ENCODE measurements at places on chromosomes 3 and 15.

DNA sequence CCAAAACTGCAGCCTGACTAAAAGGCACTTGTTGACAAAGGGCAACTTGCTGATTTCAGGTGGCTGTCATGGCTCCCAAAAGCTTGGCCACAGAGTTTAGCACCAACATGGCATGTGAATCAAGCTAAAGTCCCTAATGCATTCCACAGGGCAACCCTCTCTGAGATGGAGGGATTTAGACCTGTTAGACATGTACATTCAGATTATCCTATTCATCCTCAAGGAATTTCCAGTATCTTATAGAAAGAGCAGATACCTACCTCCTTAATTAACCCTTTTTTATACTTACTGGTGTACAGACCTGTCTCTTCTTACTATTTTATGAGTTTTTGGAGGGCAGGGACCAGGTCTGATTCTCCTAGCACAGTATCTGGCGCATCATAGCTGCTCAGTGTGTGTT lies 31.3 kb downstream of the ACP3 start:
- no peak for DNase-seq

DNA sequence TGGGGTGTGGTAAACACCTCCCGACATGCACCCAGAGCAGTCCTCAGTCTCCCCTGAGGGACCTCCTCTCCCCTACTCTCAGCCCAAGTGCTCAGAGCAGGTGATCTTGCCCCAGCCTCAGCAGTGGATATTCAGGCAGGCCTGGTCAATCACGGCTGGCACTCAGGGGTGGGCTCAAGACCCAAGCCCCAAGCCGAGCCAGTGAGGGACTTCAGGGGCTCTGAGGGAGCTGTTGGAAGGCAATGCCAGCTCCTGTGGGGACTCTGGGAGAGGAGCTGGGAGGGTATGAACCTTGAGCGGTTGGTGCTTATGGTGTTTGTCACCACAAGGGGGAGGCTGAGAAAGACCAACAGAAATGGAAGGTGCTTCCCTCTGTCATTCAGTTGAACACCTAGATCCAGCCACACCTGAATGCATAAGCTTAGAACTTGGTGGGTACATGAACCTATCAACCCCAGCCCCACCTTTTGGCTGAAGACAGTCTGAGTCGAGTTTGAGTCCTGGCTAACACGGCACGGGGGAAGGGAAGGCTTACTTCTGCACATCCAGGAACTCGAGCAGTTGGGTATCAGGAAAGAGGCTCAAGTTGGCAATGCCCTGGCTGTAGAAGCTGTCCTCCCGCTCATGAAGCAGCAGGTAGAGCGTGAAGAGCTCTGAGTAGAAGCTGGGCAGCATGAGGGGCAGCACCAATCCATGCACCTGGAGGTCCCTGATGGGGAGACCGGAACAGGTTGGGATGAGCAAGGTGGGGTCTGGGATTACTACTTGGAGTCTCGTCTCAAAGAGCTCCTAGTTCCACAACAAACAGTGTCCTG lies 19.2 kb downstream of the ALS2CL start:
- no peak for DNase-seq

DNA sequence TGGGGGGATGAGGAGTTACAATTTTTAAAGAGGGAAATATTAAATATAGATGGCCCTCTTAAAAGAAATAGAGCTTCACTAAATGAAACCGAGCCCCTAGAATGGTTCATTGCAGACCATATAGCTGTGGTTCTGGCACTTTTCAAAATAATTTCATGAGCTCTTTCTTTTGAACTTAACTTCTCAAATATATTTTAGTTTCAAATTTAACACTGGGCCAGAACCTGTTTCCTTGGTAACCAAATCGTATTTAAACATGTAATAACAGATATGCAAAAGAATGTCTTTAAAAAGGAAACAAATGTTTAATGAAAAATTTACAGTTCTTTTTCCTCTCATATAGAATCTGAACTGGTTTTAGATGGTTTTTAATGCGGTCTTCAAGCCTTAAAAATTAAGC lies 20.1 kb downstream of the ZBTB38 start:
- DNase-seq, result no peak

DNA sequence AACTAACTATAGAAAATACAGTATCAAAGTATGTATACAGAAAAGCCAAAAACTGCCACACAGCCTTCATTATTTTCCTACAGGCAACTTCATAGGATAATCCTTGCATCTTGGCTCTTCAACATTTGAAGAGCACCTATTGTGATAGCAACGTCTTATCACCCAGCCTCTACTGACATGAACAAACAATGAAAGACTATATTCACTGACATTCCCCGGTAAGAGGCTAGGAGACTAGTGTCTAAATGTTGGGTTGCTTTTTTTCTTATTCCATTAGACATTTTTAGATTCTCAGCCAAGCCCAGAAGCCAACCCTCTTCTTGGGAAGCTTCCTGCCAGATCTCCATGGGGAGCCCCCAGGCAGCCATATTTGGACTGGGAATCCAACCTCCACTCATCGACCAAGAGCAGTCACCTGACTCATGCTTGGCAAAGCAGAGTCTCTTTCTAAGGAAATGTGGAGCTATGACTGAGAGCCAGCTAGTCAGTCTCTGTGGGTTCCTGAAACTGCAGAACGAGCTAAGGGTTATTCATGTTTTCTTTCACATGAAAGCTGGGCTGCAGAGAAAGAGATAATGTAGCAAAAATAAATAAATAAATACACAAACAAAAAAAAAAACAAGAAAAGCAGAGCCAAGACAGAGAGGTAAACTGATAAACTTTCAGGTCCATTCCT lies 227.5 kb downstream of the MAGI1 start:
- DNase-seq, result peak; percentile 48

- no peak for DNase-seq
These were observed 26.6 kb upstream of the SMAD6 start for GRCh38 chr15:66675446-66675845.

DNA sequence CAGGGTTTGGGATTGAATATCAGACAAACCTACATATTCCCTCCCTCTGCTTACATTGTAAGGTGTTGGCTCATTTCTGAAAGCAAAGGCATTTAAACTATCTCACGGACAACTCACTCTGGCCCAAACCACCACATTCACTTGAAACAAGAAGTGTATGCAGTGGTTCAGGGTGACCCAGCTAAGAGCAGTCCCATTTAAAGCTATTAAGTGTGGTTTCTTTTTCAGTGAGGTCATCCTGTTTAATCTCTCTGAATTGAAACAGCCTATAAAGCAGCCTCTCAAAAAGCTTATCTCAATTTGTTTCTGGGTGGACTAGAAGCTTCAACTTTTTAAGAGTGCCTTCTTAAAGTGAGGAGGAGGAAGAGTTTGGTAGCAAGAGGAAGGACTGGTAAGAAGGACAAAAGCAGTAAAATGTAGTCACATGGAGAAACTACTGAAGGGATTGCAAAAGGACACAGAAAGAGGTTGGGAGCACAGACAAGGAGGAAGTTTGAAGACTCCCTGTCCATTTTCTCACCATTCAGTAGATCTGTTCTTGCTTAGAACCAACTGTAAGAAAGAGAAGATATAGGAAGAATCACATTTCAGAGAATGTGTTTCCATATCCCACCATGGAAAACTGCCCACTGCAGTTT lies 151.6 kb downstream of the TMCO5A start:
- DNase-seq, result peak; percentile 61

GRCh38 chr3:58387650-58388546 lies 45.7 kb downstream of the PDHB start:
- peak; percentile 13 for DNase-seq

DNA sequence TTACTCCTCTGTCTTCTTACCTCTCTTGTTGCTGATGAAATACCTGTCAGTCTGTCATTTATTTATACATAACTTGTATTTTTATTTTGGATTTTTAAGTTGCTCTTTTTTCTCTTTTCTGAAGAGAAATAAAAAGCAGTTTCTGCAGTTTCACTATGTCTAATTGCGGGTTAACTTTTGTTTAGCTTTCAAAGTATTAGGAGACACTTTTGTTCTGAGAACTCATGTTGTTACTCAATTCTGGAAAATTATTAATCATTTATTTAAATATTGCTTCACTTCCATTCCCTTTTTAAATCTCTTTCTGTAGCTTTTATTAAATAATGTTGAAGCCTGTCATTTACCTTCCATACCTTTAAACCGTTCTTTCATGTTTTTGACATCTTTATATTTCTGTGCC lies 29.2 kb downstream of the MYLK start:
- no peak for DNase-seq

GRCh38 chr15:57832183-57832582 lies 125.7 kb downstream of the POLR2M start:
- DNase-seq, result no peak

DNA sequence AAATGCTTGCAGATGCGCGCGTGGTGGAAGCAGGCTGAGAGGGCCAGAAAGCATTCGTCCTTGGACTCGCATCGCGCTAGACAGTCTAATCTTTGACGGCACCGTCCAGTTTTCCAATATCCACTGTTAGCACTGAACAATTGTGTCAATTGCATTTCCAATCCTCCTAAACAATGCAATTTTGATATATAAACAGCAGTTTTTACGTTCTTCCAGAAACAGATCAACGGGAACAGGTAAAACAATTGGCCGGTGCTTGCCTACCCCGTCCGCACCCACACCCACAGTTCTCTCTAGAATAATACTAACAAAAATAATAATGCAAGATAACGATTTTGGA lies 17.2 kb downstream of the CPN2 start:
- DNase-seq, result no peak

DNA sequence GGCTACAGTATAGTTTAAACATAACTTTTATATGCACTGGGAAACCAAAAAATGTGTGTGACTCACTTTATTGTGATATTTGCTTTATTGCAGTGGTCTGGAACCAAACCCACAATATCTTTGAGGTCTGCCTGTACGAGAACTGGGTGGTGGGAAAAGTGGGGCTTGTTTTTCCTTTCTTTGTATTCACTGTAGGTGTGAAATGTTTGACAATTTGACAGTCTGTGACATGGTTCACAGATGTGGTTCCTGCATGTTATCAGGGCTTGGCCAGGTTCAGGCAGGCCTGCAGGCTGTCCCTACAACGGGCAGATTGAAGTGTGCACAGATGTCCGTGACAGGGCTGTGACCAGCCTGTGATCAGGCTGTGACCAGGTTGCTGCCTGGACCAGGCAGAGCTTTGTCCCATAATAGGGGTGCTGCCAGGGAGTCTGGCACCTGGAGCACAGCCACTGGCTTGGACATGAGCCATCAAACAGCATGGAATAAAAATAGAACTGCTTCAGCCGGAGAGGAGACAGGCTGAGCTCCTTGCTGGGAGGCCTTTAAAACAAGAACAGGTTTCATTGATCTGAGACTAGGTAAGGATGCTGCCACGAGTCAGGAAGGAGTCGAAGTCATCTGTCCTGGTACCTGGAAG lies 61.0 kb downstream of the KLF13 start:
- peak; percentile 55 for DNase-seq

DNA sequence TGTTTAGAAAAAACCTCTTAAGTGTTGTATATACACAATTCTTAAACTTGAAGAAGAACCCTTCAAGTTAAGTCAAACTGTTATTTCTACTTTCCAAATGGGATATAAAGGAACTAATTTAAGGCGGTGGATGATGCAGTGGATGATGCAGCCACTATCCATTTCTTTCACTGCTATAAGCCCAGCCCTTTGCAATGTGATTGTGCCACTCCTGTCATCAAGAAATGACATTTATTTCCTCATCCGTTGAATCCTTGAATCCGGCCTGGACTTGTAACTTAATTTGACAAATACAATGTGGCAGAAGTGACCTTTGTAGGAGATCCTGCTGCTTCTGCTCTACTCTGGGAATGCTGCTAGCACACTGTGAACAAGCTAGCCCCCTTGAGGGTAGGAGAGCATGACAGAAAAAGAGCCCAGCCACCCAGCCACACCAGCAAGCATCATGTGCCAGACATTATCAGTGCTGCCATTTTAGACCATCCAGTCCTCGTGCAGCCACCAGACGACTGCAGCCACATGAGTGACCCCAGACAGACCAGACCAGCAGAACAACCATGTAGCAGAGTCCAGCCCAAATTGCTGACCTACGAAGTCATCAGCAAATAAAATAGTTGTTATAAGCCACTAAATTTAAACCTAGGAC lies 47.4 kb downstream of the UACA start:
- DNase-seq, result no peak

GRCh38 chr15:33074212-33074611 lies 120.3 kb downstream of the FMN1 start:
- no peak for DNase-seq

DNA sequence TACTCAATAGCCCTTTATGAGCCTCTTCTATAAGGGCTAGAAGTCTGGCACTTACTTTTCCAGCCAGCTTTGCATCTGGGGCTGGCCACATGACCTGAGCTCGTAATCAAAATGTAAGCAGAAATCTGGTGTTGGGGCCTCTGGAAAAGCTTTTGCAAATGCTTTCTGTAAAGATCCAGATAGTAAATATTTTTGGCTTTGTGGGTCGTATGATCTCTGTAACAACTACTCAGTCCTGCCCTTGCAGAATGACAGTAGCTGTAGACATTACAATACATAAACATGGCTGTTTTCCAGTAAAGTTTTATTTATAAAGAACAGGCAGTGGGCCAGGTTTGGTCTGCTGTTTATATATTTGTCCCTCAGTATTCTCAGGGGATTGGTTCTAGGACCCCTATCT lies 46.2 kb upstream of the THRB start:
- no peak for DNase-seq

DNA sequence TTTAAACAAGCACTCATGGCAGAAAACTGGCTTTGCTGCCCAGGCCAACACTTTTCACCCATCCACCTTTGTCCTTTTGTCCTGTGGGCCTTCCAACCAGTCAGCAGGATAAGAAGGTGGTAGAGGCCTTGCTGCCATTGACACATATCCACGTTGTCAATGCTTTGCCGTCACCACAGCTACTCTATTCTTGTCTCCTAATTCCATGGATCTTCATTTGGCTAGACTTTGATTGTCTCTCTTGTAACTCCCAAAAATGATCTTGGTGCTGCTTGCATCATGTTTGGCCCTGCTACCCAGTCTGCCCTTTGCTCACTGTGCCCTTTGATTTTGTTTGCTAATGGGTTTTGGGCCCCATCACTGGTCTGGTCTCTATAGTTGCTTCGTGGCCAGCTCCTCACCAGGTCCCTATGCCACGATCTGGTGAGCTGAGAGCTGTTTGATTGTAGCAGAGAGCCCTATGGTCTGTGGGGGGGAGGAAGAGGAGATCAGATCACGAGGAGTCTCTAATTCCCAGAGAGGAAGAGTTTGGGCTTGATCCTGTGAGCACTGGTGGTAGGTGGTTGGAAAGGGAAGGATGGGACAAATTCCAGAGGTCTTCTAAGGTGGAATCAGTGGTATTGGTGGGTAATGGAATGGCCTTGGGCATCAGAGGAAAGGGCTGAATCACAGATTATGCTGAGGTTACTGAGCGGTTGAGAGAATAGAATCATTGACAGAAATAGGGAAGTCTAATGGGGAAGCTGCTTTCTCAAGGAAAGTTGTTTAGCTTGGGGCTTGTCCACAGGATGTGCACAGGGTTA lies 40.3 kb downstream of the ABHD2 start:
- DNase-seq, result no peak

Measured in fibroblast of skin of abdomen (primary cell).